SK-MEL-5 (cell line): ENCODE measurements at places on chromosomes 5 and 9.
A peak's percentile ranks its signal among the peaks of the same experiment; 100 is the strongest.

DNA sequence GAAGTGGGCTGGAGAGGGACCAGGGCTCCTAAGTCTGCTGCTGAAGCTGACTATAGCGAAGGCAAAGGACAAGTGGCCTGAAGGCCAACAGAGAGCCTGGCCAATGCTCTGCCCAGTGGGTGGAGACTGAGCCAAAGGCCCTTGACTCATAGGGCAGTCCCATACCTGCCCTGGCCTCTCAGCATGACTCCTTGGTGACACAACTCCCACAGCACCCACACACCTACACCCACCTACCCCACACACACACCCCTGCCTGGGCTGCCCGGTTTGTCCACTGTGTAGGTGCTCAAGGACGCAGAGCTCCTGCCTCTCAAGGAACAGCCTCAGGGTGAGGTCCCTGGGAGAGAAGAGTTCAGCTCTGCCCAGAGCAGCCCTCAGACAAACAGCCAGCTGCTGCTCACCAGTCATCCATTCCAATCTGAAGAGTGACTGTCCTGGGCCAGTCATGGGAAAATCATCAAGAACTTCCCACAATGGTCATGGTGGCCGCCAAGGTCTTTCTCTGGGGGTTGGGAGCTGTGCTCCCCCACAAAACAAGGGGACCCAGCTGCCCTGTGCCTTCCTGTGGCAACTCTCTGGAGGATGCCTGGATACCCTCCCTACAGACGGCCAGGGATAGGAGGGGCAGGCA is 5.0 kb downstream of the TNIP1 start:
- no peak for DNase-seq

- DNase-seq = no peak
Observed at GRCh38 chr9:13529321-13530104, 250.0 kb upstream of the MPDZ start.

- DNase-seq = no peak
Observed at GRCh38 chr9:125565126-125565525, 141.9 kb downstream of the MAPKAP1 start.

DNA sequence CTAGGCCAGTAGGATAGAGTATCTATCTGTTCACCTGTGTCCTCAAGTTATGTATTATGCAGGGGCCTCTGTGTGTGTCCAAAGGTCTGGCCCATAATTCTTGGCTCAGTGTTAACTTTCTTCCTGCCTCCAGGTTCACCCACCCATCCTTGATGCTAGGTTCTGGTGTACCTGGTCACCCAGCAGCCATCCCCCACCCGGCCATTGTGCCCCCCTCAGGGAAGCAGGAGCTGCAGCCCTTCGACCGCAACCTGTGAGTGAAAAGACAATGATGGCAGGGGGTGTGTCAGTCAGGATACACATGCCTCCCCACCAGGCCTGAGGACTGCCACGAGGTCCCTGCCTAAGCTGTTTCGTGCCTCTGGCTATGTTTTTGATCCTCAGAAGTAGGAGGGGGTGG is 27.6 kb downstream of the TCF7 start:
- DNase-seq = peak; percentile 31

DNA sequence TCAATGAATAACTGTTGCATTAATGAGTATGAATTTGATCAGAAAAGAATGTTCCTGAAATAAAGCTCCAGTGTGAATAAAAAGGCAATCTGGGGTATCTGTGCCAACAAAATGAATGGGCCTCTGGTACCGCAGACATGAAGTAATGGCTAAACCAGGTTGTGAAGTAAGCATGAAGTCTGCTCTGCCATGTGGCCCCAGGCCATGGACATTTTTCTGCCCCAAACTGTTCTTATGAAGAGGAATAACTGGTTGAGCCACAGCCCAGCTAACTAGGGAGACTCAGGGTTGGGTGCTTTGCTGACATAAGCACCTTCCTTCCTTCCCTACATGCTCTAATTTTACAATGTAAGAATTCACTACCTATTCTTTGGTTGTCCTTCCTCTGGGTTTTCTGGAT is 147.4 kb upstream of the LRRTM2 start:
- DNase-seq = no peak
